ENCODE measurements at places on chromosomes 6 and 20. TPM values are rescaled to one million over a fixed set of nuclear protein-coding genes. Genes with fewer than 3 reads are reported as not detected.

Gene ZNF318
- total RNA-seq = 8.0 TPM

Gene TGM3
- total RNA-seq = not detected

Gene SAMD10
- total RNA-seq = 3.6 TPM

Gene DPPA5
- not detected for total RNA-seq

Gene ELOVL2
- total RNA-seq = 0.85 TPM

Gene VGLL2
- total RNA-seq = not detected

Gene VWA7
- 0.26 TPM for total RNA-seq

Gene TRIM40
- total RNA-seq = not detected

Gene CPXM1
- 0.33 TPM for total RNA-seq

Gene TGM6
- not detected for total RNA-seq

Gene CRISP3
- not detected for total RNA-seq

Gene RSPH4A
- 0.10 TPM for total RNA-seq

Gene CLPSL2
- not detected for total RNA-seq

Gene LY6G6D
- not detected for total RNA-seq

Gene MED23
- 35.6 TPM for total RNA-seq

Gene DLL1
- total RNA-seq = 0.78 TPM

Gene SMOC2
- total RNA-seq = 0.13 TPM

Gene EYA4
- 0.65 TPM for total RNA-seq

Measured in smooth muscle cell of the pulmonary artery (primary cell).